ENCODE measurements at places on chromosomes 16 and 17.

GRCh38 chr16:72179204-72179970 lies 7.4 kb upstream of the PMFBP1 start:
- DNase-seq = no peak

DNA sequence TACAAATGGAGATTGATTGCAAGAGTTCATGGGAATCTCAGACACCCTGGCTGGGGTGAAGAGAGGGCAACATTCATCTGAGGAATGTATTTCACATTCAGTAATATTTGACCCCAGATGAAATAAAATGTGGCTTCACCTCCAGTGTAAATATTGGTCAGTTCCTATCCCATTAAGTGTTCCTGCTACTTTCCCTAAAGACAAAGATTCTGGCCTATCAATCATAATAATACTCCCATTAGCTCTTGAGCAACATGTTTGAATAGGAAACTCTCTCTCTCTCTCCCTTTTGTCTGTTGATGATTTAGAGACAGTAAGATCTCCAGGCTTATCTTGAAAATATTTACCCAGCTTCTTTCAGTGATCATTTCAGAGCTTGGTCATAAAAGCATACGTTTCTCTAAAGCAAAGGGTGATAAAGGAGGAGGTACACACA lies 70.1 kb downstream of the KCNJ2 start:
- no peak for DNase-seq

- no peak for DNase-seq
Observed at GRCh38 chr16:25626172-25626571, 65.6 kb upstream of the HS3ST4 start.

GRCh38 chr17:26818736-26819135 lies 475.2 kb upstream of the WSB1 start:
- DNase-seq = no peak

- peak; percentile 2 for DNase-seq
Observed at GRCh38 chr16:14628806-14629611, 1.1 kb downstream of the PARN start.

- no peak for DNase-seq
Observed at GRCh38 chr17:47246120-47246519, 7.5 kb upstream of the ITGB3 start.

- DNase-seq = no peak
Observed at GRCh38 chr16:81815429-81815766, 36.3 kb downstream of the PLCG2 start.

GRCh38 chr17:42313773-42314566 lies 25.7 kb downstream of the STAT5A start:
- DNase-seq = peak; percentile 36

DNA sequence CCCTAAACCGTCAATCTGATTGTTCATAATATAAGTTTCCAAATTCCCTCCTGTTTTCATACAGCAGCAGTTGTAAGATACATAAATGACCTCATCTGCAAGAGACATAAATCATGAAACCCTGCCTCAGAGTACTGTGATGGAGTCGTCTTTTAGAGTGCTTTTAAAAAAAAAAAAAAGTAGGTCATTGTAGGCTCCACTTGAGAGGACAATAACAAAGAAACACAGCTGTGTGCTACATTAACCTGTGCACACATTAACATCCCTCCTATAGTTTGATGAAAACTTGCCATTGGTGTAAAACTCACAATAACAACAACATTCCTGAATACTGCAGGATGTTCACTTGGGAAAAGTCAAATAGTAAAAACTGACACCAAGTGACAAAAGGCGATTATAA lies 56.5 kb downstream of the XPO6 start:
- DNase-seq = no peak

DNA sequence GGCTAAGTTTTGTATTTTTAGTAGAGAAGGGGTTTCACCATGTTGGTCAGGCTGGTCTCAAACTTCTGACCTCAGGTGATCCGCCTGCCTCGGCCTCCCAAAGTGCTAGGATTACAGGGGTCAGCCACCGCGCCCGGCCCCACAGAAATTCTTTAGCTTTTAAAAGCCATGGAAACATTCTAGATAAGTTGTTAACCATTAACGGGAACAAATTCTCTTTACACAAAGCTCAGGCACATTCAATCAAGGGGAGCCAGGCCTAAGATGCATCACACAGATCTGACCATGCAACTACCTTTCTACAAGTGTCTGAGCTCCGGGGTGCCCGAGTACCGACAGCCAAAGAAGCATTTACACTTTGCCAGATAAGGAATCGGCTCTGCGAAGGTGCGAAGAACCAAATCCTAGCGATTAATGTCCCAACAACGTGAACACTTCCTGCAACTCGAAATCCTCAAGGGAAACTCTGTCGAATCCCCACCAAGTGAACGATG lies 1.0 kb downstream of the EMC8 start:
- DNase-seq = no peak

DNA sequence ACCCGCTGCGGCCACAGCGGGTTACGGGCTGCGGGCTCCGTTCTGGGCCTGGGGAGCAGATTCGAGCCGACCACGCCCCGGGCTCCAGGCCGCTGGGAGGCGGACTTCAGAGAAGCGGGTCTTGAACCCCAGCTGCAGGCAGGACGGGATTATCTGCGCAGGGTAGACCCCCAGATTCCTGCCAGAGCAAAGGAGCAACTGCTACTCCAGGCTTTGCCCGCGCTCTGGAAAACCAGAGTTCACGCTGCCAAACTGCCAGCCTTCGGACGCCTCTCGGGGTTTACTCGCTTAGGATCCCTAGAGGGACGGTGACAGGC lies 301 bp upstream of the ULK2 start:
- no peak for DNase-seq

DNA sequence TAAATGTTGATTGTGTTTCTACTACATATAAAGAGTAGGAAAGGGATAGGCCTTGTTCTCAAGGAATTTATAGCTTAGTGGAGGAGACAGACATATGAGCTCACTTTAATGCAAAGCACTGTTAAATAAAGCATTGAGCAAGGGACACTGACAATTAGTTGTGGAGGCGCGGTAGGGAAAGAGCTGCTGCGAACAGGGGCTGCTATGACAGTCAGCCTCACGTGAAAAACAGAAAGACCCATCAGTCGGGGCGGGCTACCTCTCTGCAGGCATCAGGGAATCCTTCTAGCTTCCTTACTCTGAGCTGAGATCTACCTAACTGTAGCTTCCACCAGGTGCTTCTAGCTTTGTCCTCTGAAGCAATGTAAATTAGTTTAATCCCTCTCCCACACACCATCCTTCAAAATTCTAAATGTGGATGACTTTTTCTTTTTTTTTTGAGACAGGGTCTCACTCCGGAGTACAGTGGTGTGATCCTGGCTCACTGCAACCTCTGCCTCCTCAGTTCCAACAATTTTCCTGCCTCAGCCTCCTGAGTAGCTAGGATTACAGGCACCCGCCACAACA lies 129.9 kb upstream of the ZFHX3 start:
- no peak for DNase-seq

DNA sequence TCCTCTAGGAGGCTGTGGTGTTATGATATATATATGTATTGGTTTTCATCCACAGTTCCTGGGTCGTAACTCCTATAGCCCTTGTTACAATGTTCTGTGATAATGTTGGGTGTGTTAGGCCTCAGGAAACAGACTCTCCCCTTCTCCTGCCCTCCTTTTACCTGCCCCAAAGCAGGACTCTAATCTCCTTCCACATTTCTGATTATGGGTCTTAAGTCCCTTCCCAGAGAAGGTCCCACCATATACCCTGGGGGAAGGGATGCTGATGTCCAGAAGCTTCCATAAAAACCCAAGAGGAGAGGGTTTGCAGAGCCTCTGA lies 450 bp upstream of the C1QBP start:
- DNase-seq = no peak

- peak; percentile 48 for DNase-seq
Observed at GRCh38 chr16:57092786-57093411, 516 bp downstream of the CPNE2 start.

GRCh38 chr17:77375917-77376651 lies 235.3 kb downstream of the SEC14L1 start:
- DNase-seq = peak; percentile 58

GRCh38 chr17:75693500-75694481 lies 26.7 kb downstream of the SAP30BP start:
- DNase-seq = no peak

DNA sequence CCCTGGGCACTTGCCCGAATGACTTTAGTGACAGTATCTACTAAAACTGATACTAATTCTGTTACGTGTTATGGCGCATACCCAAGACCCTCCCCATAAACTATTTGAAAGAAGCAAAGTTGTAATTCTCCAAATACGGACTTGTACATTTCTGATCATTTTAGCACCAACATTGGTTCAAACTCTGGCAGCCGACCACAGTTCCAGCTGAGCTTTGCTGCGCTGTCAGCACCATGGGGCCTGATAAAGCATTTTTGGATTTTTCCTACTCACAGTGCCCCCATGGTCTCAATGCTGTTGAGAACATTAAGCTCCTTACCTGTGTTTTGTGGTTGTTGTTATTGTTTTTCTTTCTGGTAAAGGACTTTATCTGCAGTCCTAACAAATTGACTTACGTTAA lies 460.7 kb downstream of the MAF start:
- DNase-seq = no peak

GRCh38 chr16:87803385-87803784 lies 37.6 kb upstream of the KLHDC4 start:
- no peak for DNase-seq

DNA sequence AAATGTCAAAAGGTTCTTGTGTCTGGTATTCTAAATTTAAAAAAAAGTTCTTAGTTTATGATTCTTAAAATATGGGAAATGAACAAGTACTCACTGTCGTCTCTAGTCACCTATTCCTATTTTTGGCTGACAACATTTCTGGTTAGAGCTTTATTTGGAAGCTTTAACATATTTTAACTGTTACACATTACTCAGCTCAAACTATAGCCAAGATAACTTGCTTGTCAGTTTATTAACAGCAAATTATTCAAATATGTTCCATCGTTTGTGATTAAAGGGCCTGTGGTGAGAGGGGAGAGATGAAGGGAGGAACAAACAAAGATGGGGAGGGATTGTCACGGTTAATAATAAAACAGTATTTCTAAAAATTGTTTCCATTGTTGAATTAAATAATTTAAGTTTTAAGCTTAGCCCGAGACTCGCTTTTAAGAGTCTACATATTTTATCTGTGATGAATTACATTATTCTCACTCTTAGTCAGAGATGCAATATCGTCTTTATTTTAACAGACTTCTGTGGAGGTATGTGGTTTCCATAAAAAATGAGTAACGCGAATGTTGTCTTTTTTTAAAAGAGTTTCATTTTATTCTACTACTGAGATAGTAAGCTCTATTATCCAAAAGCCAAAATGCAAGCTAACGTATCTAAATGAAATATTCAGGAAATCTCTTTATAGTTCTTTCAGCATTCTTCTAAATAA lies 321.9 kb upstream of the PMFBP1 start:
- DNase-seq = no peak

GRCh38 chr17:80518392-80518791 lies 26.2 kb upstream of the RPTOR start:
- DNase-seq = no peak

DNA sequence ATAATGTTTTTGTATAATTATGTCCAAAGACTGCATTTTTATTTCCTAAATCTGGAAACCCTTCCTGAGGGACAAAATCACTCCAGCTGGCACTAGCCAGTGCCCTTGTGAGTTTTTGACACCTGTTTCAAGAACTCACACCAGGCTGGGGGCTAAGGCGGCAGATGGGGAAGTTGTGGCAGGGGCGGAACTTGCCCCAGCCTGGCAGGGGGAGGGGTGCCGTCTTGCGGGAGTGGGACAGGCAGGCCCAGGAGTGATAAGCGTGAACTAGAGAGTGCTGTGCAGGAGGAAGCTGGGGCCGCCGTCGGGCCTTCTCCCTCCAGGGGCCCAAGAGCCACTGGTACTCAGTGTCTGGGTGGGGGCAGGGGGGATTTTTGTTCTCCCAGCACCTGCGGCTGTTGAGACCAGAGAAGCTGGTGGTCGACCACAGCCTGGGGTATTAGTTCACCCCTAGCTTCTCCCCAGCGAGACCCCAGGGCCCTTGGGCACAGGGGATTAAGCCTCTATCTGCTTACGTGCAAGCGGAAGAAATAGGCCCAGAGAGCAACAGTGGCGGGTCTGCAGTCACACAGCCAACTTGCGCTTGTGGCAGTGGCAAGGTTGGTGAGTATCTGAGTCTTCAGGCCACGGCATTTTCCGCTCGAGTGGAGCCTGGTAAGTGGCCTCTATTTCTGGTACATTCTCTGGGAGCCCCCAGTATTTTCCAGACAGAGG lies 40.2 kb upstream of the PLCG2 start:
- no peak for DNase-seq

GRCh38 chr16:19883966-19884485 lies 622 bp downstream of the GPRC5B start:
- DNase-seq = no peak

DNA sequence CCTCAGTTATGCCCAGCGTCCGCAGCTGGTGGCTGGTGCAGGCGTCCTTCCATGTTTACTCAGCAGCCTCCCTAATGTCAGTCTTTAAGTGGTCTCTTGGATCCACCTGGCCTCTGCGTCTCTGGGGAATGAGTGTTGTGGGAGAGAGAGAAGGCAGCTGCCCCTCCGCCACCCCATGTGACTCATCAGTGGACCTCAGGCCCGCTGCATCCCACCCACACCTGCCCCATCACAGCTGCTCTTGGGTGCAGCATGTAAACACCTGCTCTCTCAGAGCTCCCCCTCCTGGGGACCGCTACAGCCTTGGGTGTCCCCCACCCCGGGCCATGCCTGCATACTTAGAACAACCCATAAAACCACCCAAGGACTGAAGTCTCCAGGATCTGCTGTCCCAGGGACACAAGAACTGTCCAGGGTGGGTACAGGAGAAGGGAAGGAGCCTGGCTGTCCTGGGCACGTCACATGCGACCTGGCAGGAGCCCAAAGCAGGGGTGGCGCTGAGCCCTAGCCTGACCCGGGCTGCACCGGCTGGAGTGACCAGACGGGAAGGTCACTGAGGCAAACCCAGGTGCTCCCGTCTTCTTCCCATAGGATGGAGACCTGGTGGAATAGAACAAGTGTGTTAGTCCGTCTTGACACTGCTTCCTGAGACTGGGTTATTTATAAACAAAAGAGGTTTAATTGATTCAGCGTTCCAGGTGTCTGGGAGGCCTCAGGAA lies 4.2 kb downstream of the C16orf90 start:
- no peak for DNase-seq

DNA sequence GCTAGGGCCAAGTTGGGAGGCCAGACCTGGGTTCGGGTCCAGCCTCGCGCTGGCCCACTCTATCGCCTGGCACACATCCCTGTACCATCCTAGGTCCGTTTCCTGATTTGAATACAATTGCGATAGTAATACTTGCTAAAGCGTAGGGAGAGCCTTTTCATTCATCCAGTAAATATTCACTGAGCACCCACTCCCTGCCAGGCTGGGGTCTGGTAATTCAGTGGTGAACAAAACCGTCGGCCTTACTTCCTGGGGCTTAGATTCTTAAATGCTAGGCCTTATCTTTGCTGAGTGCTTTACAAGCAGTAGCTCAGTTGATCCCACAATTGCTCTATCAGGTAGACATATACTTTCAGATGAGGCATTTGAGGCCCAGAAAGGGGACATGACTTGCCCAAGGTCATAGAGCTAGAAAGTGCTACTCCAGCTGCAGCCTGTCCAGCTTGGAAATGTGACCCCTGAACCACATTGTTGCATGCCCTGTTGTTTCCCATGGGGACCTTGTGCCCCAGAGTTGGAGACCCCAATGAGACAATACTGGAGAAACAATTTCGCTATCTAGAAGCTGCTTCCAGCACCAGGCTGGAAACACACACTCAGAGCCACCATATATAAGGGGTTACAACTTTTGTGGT lies 691 bp downstream of the USB1 start:
- no peak for DNase-seq

Data from CD4-positive, alpha-beta T cell treated with Interleukin-2 at 100 ng/mL for 4 hours (primary cell).